ENCODE measurements at places on chromosomes 12 and 14. TPM values are rescaled to one million over a fixed set of nuclear protein-coding genes. Genes with fewer than 3 reads are reported as not detected.

GRCh38 chr14:80164991-80165721, 46.1 kb downstream of the DIO2 start:
- no peak for DNase-seq
- no peaks in the 10 kb centered on the region for H3K27me3 ChIP-seq
- H3K4me3 ChIP-seq, result no peak overlapping the region
- H3K36me3 ChIP-seq, result no peaks in the 10 kb centered on the region

Gene PLEKHH1
- total RNA-seq, result 32.4 TPM

- H3K36me3 ChIP-seq, result no peaks in the 10 kb centered on the region
- no peak overlapping the region for H3K4me3 ChIP-seq
- peaks cover 2% of the 10 kb centered on the region for H3K27me3 ChIP-seq
- H3K4me1 ChIP-seq, result no peaks in the 10 kb centered on the region
Observed at GRCh38 chr14:55838529-55839052, 258.6 kb downstream of the KTN1 start.

DNA sequence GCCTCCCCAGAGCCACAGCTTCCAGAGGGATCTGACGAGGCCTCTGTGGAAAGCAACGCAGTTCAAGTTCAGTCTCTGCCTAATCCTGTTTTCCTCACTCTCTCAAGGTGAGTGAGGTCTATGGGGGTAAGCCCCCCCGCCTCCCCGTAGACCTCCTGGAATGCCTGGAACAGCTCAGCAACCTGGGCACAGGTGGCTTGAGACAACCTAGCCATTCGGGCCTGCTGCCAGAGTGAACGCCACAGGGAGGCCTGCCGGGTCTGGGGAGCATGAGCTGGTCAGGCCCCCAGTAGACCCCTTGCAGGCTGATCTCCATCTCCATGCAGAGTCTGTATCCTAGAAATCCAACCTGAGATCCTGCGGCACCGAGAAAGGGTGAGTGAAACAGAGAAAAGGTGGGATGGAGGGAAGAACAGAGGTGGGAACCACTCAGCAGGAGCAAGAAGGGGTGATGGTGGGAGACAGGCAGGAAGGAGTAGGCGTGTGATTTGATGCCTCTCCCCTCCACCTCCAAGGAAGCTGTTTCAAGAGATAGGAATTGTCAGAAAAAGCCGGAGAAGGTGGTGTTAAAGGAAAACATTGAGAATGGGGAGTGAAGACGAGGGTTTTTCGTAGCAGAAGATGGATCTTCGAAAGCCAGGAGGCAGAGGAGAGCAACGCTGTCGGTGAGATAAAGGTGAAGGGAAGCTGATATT, 123.1 kb upstream of the PRMT8 start:
- no peak overlapping the region for H3K4me3 ChIP-seq
- H3K4me1 ChIP-seq, result peaks cover 14% of the 10 kb centered on the region
- no peak for DNase-seq
- no peak overlapping the region for H3K27ac ChIP-seq
- no peaks in the 10 kb centered on the region for H3K36me3 ChIP-seq

Gene KRT80
- not detected for total RNA-seq

- H3K27ac ChIP-seq, result no peak overlapping the region
- H3K4me1 ChIP-seq, result peaks cover 11% of the 10 kb centered on the region
- no peak overlapping the region for H3K4me3 ChIP-seq
- H3K36me3 ChIP-seq, result no peaks in the 10 kb centered on the region
- no peaks in the 10 kb centered on the region for H3K27me3 ChIP-seq
- no peak for DNase-seq
Observed at GRCh38 chr12:104656921-104657320, 200.2 kb downstream of the CHST11 start.
